Thoracic aorta (tissue), 2 donors: ENCODE measurements at places on chromosomes 2 and 18.

GRCh38 chr2:176101216-176101830 is 1.7 kb downstream of the HOXD12 start:
- no peak overlapping the region for H3K4me3 ChIP-seq
- no peak for DNase-seq
- peaks cover 11% of the 10 kb centered on the region for H3K4me1 ChIP-seq

- no peak overlapping the region for H3K27ac ChIP-seq
- H3K27me3 ChIP-seq: no peaks in the 10 kb centered on the region
- no peak for DNase-seq
- H3K4me1 ChIP-seq: no peaks in the 10 kb centered on the region
Observed at GRCh38 chr2:78120275-78120674, 598.1 kb upstream of the LRRTM4 start.

GRCh38 chr2:64646007-64646880 is 7.5 kb downstream of the SERTAD2 start:
- no peaks in the 10 kb centered on the region for H3K27me3 ChIP-seq
- no peaks in the 10 kb centered on the region for H3K36me3 ChIP-seq
- H3K27ac ChIP-seq: peak overlapping the region; percentile 88
- peaks cover 38% of the 10 kb centered on the region for H3K4me1 ChIP-seq
- peak overlapping the region; percentile 78 for H3K4me3 ChIP-seq

DNA sequence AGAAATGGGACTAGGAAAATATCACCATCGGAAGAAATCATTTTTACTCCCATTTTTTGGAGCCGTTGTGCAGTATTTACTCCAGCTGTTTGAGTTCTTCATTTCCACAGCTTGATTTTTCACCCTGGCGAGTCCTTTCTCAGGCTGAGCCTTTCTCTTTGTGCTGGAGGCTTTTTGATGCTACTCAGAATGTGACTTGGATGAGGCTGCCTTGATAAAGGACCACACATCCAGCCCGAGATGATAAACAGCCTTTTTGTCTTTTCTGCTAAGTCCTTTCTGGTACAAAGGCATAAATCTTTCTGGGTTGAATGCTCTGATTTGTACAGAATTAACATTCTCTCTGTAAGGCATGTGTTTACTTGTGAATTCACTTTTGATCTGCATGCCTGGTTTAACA is 17.6 kb upstream of the CTDP1 start:
- no peaks in the 10 kb centered on the region for H3K36me3 ChIP-seq
- H3K27ac ChIP-seq: no peak overlapping the region
- no peaks in the 10 kb centered on the region for H3K4me1 ChIP-seq

- H3K4me1 ChIP-seq: peaks cover 27% of the 10 kb centered on the region
- H3K36me3 ChIP-seq: no peaks in the 10 kb centered on the region
- H3K27ac ChIP-seq: peak overlapping the region; percentile 61
- no peaks in the 10 kb centered on the region for H3K27me3 ChIP-seq
- DNase-seq: peak; percentile 75
- no peak overlapping the region for H3K4me3 ChIP-seq
Observed at GRCh38 chr18:57737400-57738060, 65.6 kb downstream of the ATP8B1 start.

- DNase-seq: no peak
- H3K4me3 ChIP-seq: no peak overlapping the region
- no peaks in the 10 kb centered on the region for H3K27me3 ChIP-seq
- H3K4me1 ChIP-seq: peaks cover 7% of the 10 kb centered on the region
- no peaks in the 10 kb centered on the region for H3K36me3 ChIP-seq
Observed at GRCh38 chr2:216104691-216105090, 4.5 kb upstream of the XRCC5 start.

GRCh38 chr2:207929923-207930322 is 95.4 kb downstream of the PLEKHM3 start:
- H3K4me3 ChIP-seq: no peak overlapping the region
- no peaks in the 10 kb centered on the region for H3K36me3 ChIP-seq
- no peak overlapping the region for H3K27ac ChIP-seq
- DNase-seq: no peak
- peaks cover 13% of the 10 kb centered on the region for H3K4me1 ChIP-seq

DNA sequence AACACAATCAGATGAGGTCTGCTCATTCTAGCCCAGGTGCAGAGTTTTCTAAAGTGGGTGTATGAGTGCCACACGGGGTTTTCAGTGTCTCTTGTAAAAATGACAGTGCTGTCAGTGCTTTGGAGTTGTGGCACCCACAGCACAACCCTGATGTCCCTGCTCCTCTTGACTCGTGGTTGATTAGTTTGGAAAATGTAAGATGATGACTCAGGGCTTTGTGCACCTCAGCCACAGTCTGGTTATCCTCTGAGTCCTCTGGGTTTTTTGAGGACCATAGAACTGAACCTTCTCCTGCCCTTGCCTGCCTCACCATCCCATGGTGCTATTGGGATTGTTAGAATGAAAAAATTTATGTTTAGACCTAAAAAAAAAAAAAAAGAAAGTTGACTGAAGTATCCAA is 105.6 kb downstream of the MYO1B start:
- no peak for DNase-seq
- H3K36me3 ChIP-seq: peaks cover 3% of the 10 kb centered on the region
- no peak overlapping the region for H3K4me3 ChIP-seq
- H3K27ac ChIP-seq: no peak overlapping the region
- H3K4me1 ChIP-seq: peaks cover 12% of the 10 kb centered on the region

DNA sequence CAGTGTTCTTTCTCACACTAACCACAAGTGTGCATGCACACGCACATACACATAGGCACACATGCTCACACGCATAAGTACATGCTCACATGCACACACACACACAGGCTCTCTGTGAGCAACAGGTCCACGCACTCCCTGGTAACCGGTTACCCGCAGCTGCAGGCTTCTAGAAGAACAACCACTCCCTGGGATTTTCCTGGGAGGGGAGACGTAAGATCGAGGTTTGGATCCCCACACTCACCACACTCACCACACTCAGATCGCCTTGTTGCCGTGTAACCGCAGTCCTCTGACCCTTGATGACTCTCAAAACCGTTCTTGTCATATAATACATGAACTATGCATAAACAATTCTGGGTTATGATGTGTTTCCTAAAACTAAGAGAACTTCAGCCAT is 42.2 kb downstream of the TTC32 start:
- no peaks in the 10 kb centered on the region for H3K36me3 ChIP-seq
- H3K27me3 ChIP-seq: no peaks in the 10 kb centered on the region
- peaks cover 29% of the 10 kb centered on the region for H3K4me1 ChIP-seq
- H3K27ac ChIP-seq: peak overlapping the region; percentile 86
- H3K4me3 ChIP-seq: peak overlapping the region; percentile 51

- H3K4me1 ChIP-seq: no peaks in the 10 kb centered on the region
- H3K27me3 ChIP-seq: no peaks in the 10 kb centered on the region
- H3K36me3 ChIP-seq: no peaks in the 10 kb centered on the region
- H3K27ac ChIP-seq: no peak overlapping the region
Observed at GRCh38 chr2:6785493-6785892, 80.2 kb downstream of the CMPK2 start.

- DNase-seq: no peak
- no peaks in the 10 kb centered on the region for H3K36me3 ChIP-seq
- no peak overlapping the region for H3K4me3 ChIP-seq
- H3K27me3 ChIP-seq: no peaks in the 10 kb centered on the region
- H3K27ac ChIP-seq: no peak overlapping the region
- peaks cover 10% of the 10 kb centered on the region for H3K4me1 ChIP-seq
Observed at GRCh38 chr18:7918701-7919100, 351.6 kb downstream of the PTPRM start.

- no peaks in the 10 kb centered on the region for H3K36me3 ChIP-seq
- no peak overlapping the region for H3K4me3 ChIP-seq
- no peaks in the 10 kb centered on the region for H3K4me1 ChIP-seq
- no peak for DNase-seq
Observed at GRCh38 chr2:15760232-15760910, 168.7 kb downstream of the DDX1 start.

- DNase-seq: no peak
- H3K27me3 ChIP-seq: no peaks in the 10 kb centered on the region
- H3K4me1 ChIP-seq: no peaks in the 10 kb centered on the region
- H3K4me3 ChIP-seq: no peak overlapping the region
Observed at GRCh38 chr2:48601349-48601748, 16.3 kb upstream of the GTF2A1L start.

GRCh38 chr18:77658299-77658662 is 408.6 kb downstream of the GALR1 start:
- no peaks in the 10 kb centered on the region for H3K36me3 ChIP-seq
- no peaks in the 10 kb centered on the region for H3K4me1 ChIP-seq
- H3K27ac ChIP-seq: no peak overlapping the region
- no peaks in the 10 kb centered on the region for H3K27me3 ChIP-seq
- H3K4me3 ChIP-seq: no peak overlapping the region
- DNase-seq: no peak

- H3K27me3 ChIP-seq: no peaks in the 10 kb centered on the region
- no peak for DNase-seq
- H3K27ac ChIP-seq: peak overlapping the region; percentile 31
- H3K4me3 ChIP-seq: no peak overlapping the region
Observed at GRCh38 chr2:109176928-109177327, 47.9 kb downstream of the SH3RF3 start.

DNA sequence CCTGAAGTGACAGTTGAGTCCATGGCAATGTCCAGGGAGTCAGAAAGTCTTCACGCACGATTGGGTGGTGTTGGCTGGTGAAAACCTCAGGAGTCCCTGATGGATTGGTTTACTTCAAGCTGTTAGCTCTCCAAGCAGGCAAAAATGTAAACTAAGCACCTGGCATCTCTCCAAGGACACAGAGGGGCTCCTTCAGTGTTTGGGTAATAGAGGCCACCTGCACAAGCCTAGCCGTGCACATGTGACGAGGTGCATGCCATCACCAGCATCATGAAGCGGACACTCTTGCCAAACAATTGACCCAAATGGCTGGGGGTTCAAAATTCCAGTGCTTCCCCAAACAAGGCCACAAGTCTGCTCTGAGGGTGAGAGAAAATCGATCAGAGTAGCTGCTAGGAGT is 104.7 kb upstream of the CD302 start:
- no peak overlapping the region for H3K27ac ChIP-seq
- no peak overlapping the region for H3K4me3 ChIP-seq
- no peak for DNase-seq
- no peaks in the 10 kb centered on the region for H3K27me3 ChIP-seq

DNA sequence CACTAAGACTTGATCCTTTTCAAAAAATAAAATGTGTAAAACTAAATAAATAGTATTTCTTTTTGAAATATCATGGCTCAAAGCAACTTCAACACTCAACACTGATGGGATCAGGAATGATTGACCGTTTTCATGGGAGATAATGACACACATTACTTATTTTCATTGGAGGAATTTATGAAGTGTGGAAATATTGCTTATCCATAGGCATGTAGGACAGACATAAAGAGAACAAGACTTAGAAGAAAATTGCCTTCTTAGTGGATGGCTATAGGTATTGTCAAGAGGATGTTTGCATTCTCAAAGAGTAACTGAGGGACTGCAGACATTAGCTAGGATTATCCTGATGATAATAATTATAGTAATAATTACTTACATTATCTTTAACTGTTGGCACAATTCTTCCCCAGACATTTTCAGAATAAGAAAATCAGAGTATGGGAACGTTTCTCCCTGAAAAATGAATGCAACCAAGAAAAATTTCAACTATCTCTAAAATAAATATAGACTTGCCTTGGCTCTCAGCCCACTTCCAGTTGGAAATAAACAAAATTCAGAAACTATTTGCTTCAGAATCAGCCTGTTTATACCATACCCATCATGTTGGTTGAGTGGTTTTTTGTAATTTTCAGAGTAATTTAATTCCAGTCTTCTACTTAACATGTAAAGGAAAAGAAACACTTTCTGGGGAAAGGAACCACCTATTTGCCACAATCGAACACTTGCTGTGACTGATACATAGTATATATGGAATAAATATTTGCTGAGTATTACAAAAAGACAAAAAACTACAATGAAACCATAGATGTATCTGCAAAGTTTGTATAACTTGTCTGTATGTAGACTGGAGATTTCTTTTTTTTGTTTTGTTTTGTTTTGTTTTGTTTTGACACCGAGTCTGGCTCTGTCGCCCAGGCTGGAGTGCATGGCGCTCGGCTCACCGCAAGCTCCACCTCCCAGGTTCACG is 165.7 kb downstream of the TMX3 start:
- no peaks in the 10 kb centered on the region for H3K27me3 ChIP-seq
- no peak for DNase-seq
- no peak overlapping the region for H3K4me3 ChIP-seq
- H3K36me3 ChIP-seq: no peaks in the 10 kb centered on the region

DNA sequence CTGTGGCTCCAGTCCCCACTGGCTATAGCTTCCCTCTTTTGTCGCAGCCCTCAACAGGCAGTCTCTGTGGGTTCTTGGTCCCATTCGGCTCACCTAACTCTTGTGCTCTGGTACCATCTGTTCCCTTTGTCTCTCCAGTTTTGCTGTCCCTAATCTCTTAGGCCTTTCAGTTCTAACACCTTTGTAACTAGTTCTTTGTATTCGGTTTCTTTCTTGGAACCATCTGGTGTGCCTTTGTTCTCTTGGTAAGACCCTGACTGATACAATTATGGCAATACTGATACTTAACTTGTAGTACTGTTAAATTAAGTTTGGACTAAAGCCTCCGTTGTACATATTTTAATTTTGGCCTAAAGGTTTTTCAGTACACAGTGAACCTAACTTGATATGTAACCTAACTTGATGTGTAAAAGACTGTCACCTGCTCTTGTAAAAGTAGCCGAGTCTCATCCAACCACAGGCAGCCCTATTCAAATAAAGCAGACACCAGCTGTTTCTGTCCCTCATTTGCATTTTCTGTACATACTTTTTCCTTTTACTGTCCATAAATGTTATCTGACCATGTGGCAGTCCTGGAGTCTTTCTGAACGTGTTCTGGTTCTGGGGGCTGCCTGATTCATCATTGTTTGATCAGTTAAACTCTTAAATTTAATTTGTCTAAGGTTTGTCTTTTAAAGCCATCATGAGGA is 4.8 kb upstream of the MRPL44 start:
- peaks cover 6% of the 10 kb centered on the region for H3K4me1 ChIP-seq
- no peak for DNase-seq
- H3K4me3 ChIP-seq: no peak overlapping the region

DNA sequence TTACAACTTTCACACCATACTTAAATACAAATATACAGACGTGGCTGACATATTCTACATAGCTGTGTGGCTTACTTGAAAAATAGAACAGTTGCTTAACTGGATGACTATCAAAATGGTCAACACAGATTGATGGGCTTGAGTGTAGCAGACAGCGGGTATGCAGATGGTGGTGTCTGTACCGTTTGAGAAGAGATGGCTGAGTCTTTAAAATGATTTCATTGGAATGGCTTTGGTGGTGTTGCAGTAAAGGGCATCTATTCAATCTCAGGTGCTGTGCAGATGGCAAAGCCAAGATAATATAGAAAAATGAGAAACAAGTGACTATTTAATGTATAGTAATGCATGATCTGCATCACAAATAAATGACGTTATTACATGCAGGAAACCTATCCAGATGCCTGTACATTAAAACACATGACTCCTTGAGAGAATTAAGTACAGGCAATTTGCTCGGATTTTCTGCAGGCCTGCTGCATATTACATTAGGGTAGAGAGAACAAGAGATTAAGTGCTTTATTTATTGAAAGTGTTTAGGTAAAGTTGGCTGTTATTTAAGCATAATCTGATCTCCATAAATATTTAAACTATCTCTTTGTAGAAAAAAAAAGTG is 68.5 kb downstream of the AGPS start:
- H3K27me3 ChIP-seq: no peaks in the 10 kb centered on the region
- peaks cover 14% of the 10 kb centered on the region for H3K36me3 ChIP-seq
- no peaks in the 10 kb centered on the region for H3K4me1 ChIP-seq
- no peak overlapping the region for H3K27ac ChIP-seq
- DNase-seq: no peak

GRCh38 chr18:49149011-49149410 is 198.2 kb upstream of the SMAD7 start:
- no peak for DNase-seq
- no peak overlapping the region for H3K4me3 ChIP-seq
- no peaks in the 10 kb centered on the region for H3K4me1 ChIP-seq
- no peaks in the 10 kb centered on the region for H3K36me3 ChIP-seq
- no peaks in the 10 kb centered on the region for H3K27me3 ChIP-seq
